Tongue (tissue), 3 donors: ENCODE measurements at places on chromosomes 11 and 22. TPM values are rescaled to one million over a fixed set of nuclear protein-coding genes. Genes with fewer than 3 reads are reported as not detected.

ART1 gene
- 4.2 TPM for total RNA-seq

TPBGL gene
- total RNA-seq: 0.51 TPM

ANO1 gene
- total RNA-seq: 36.7 TPM

DEUP1 gene
- not detected for total RNA-seq

OTOG gene
- total RNA-seq: under 0.01 TPM

ALDH3B1 gene
- total RNA-seq: 3.8 TPM

FIBIN gene
- 99.0 TPM for total RNA-seq

SCN3B gene
- 18.5 TPM for total RNA-seq

ROBO4 gene
- 23.3 TPM for total RNA-seq

GDPD4 gene
- not detected for total RNA-seq

OR52A1 gene
- total RNA-seq: not detected

SFI1 gene
- total RNA-seq: 25.4 TPM

ADAMTS8 gene
- 23.6 TPM for total RNA-seq

HBE1 gene
- total RNA-seq: 3.3 TPM

FUT4 gene
- total RNA-seq: 7.8 TPM

CCDC34 gene
- total RNA-seq: 16.5 TPM

MRPL23 gene
- total RNA-seq: 32.7 TPM

MRGPRX1 gene
- total RNA-seq: not detected

CNIH2 gene
- total RNA-seq: 1.7 TPM

KRTAP5-11 gene
- not detected for total RNA-seq

C22orf31 gene
- total RNA-seq: 0.62 TPM

CSRP3 gene
- total RNA-seq: 704 TPM

GRAP2 gene
- 2.8 TPM for total RNA-seq

PTPRCAP gene
- total RNA-seq: 1.2 TPM

A4GALT gene
- total RNA-seq: 24.1 TPM

OR51I1 gene
- not detected for total RNA-seq

OR4D5 gene
- total RNA-seq: not detected

BET1L gene
- total RNA-seq: 14.7 TPM
